ENCODE measurements at places on chromosomes 16 and 17.

DNA sequence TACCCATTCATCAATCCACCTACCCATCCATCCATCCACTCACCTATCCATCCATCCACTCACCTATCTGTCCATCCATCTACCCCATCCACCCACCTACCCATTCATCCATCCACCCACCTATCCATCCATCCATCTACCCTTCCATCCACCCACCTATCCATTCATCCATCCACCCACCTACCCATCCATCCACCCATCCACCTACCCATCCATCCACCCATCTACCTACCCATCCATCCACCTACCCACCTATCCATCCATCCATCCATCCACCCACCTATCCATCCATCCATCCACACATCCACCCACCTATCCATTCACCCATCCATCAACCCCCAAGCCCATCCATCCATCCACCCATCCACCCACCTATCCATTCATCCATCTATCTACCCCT, 267.1 kb downstream of the MRTFB start:
- no peak for DNase-seq

GRCh38 chr16:86398201-86398600, 112.1 kb upstream of the FOXF1 start:
- DNase-seq = no peak

DNA sequence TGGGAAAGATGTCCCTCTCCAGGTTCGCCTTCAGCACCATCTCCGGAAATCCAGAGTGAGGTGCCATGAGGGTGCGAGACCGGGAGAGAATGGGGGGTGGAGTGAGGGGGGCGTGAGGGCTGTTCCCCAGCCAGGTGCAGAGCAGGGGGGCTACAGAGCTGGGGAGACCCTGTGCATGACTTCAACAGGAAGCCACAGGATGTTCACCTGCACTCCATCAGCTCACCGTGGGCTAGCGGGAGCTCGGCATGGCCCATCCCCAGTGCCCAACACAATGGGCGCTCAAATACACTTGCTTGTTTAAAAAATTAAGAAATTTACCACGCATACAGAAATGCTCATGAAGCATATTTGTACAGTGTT, 27.7 kb downstream of the TMEM235 start:
- DNase-seq = no peak

GRCh38 chr16:20925751-20926150, 25.2 kb downstream of the LYRM1 start:
- no peak for DNase-seq

DNA sequence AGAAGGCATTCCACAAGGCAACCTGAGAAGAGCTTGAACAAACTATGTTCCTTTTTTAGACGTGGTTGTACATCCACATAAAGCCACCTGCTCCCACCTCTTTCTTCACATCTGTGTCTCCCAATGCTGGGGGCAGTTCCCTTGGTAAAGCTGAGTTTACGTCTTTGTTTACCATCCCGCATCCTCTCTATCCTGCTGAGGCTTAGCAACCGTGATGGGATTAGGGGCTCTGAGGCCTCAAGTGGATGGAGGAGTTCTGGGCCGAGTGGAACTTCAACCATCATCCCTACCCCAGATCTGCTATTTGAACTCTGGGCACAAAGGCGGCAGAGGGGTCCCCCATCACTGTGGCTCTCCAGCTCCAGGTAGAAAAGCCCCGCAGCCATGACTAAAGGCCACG, 94.2 kb upstream of the CREBBP start:
- no peak for DNase-seq

- DNase-seq = no peak
Observed at GRCh38 chr17:60510723-60511122, 15.3 kb downstream of the APPBP2 start.

GRCh38 chr17:73365301-73365874, 53.6 kb upstream of the CDC42EP4 start:
- DNase-seq = no peak

- DNase-seq = no peak
Observed at GRCh38 chr17:2563061-2563460, 30.4 kb upstream of the PAFAH1B1 start.

DNA sequence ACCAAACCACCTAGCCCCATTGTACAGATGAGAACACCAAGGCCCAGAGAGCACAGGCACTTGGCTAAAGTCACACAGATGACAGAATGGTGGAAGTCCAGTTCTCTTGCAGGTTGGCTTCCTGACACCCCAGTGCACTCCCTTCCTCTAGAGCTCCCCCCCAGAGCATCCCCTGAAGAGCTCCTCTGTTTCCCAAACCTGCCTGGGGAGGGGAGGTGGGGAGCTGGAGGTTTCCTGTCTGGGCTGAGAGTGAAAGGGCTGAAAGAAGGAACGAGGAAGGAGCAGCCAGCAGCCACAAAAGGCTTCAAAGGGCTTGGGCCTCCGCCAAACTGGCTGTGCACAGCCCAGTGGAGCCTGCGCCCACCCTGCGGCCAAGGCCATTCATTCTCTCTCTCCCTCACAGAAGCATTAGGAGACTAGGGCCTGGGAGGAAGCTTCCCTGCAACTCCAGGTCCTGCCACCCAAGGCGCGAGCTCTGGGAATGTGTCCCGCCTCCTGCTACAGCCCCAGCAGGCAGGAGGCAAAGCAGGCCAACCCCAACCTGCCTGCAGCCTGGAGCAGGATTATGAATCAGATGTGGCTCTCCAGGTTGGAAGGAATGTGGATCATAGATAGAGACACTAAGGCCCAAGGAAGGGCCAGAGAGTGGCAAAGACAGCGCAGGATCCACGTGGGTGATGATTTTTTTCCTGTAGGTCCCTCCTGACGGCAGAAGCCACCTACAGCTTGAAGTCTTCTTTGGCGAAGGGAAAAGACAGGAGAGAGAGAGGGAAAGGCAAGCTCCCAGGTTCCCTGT, 913 bp downstream of the SLC13A5 start:
- no peak for DNase-seq

DNA sequence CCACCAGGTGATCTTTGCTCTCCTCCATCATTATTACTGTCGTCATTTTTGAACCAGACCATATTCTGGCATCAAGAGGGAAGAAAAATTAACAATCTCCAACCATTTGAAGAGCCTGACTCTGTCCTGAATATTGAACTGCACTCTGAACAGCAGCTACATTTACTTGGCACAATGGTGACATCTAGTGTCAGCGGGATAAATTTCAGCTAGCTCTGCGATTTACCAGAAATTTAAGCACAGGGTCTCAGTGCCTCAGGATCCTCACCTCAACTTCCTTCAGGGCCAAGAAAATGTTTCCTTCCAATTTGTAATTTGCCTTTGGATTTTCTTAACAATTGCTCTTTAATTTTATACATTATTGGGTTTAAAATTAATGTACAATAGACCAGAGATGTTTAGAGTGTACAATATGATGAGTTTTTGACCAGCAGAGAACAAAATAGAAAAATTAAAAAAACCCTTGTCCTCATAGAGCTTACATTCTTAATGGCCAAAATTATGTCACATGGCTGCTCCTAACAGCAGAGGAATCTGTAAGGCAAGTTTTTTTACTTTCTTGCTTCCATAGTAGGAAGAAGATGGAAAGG, 10.7 kb upstream of the ZNF19 start:
- DNase-seq = peak; percentile 33

GRCh38 chr16:86752582-86753175, 174.3 kb downstream of the FOXL1 start:
- no peak for DNase-seq

GRCh38 chr16:71564335-71564967, 12.4 kb downstream of the TAT start:
- DNase-seq = no peak

Data from AG04450 (cell line).